ENCODE measurements at places on chromosomes 2 and 18.

GRCh38 chr2:29417630-29418029 lies 302.4 kb downstream of the CLIP4 start:
- DNase-seq: no peak

GRCh38 chr2:66569974-66570373 lies 135.0 kb downstream of the MEIS1 start:
- no peak for DNase-seq

GRCh38 chr2:183919167-183919566 lies 679.2 kb upstream of the ZNF804A start:
- no peak for DNase-seq

DNA sequence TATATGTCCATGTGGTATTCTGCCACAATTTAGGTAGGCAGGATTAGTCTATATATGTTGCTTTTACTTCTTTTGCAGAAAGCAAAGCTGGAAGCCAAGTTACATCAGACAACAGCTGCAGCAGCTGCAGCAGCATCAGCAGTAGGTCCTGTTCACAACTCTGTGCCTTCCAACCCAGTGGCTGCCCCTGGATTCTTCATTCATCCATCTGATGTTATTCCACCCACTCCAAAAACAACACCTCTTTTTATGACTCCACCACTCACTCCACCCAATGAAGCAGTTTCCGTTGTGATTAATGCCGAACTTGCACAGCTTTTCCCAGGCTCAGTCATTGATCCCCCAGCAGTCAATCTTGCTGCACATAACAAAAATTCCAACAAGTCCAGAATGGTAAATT lies 107.6 kb downstream of the BIRC6 start:
- no peak for DNase-seq

GRCh38 chr2:236298924-236299475 lies 34.8 kb upstream of the ASB18 start:
- DNase-seq: no peak

DNA sequence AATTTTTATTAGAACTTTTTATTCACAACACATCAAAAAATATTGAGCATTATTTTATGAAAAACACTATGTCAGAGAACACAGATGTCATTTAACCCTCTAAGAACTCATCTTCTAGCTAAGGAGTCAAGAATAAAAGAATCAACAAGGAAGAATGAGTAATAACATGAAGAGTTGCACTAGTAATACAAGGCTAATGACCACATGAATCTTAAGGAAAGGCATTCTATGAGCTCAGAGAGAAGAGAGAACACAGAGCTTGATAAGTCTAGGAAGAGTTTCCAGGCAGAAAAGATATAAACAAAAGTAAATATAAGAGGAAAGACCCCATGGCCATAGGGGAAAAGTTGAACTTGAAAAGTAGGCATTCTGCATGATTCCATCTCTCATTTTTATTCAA lies 166.5 kb downstream of the MAIP1 start:
- no peak for DNase-seq

DNA sequence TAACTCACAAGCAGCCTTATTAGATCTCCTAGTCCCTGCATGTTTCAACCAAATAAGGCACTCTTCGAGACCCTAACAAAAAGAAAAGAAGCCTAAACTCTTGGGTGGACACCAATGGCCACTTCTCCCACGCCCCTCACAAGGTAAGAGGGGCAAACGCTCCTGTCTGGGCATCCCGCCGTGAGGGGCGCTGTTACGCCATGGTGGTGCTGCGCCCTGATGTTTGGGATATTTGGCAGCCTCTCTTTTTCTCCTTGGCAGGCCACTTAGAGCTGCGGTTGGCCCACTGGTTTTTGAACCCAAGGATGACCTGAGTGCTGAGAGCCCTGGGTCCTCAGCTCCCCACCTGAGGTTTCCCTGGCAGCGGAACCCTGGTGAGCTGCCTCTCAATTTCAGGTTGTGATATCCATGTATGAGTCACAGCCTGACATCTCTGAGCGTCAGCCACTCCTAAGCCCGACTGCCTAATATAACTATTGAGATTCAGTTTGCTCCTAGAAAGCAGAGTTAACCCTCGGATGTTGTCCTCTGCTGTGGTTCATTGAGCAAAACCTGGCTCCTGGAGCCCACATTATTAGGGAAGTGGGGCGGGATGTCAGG lies 103.3 kb downstream of the COL6A3 start:
- no peak for DNase-seq

DNA sequence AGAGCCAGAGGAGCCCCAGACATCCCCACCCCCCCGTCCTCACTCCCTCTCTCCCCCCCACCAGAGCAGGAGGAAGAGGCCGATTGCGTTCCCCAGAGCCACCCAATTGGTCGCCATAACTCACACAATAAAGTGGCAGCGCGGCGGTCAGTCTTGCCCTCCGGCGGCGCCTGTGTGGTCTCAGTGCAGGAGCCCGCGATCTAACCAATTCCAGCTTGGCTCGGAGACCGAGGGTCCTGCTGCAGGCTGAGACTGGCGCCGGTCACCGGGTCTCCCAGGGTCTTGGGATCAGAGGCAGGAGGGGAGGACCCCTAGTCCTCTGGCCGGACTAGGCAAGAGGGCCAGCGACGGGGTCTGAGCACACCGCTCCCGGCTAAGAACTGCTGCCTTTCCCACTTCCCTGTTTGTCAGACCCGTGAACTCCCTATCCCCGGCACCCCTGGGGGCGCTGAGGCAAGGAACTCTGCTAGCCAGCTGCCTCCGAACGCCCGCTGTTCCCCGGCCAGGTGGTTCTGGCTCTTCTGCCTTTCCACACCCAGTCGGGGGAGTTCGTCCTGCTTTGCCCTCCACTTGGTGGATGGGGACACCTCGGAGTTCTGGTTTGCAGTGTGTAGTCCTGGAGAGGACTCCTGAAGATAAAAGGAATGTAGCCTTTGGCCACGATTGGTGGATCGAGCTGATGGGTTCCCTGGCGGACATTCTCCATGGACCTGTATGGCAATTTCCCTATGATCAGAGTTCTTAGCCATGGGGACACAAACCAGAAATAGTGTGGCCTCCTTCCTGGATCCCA lies 1.0 kb upstream of the HOXD12 start:
- DNase-seq: no peak

- DNase-seq: no peak
These were observed 3.7 kb downstream of the STK17B start for GRCh38 chr2:196167666-196168065.

GRCh38 chr2:47076126-47076506 lies 79.0 kb downstream of the STPG4 start:
- DNase-seq: no peak

GRCh38 chr2:150479075-150479915 lies 8.2 kb downstream of the RND3 start:
- no peak for DNase-seq

DNA sequence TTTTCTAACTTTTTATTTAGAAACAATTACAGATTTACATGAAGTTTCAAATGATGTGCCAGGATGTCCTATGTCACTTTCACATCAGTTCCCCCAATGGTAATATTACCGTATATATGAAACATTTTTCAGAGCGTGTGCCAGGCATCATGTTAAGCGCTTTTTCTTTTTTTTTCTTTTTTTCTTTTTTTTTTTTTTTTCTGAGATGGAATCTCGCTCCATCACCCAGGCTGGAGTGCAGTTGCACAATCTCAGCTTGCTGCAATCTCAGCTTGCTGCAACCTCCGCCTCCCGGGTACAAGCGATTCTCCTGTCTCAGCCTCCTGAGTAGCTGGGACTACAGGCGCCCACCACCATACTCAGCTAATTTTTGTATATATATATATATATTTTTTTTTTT lies 5.6 kb upstream of the PPP4R1 start:
- DNase-seq: no peak

DNA sequence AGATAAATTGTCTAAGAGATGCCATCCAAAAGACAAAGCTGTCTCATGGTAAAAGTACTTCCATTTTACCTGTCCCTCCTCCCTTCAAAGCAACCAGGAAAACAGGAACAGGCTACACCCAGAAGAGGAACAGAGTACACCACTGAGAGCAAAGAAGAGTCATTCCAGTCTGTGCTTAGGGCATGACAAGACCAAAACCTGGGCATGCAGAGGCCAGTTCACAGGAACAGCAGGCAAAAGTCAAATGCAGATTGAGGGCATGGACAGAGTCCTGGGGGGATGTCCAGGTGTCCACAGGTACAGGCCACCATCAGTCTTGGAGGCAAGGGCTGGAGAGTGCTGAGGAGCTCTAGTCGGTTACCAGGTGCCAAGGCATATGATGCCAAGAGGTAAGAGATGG lies 23.7 kb downstream of the PLEK start:
- DNase-seq: no peak

DNA sequence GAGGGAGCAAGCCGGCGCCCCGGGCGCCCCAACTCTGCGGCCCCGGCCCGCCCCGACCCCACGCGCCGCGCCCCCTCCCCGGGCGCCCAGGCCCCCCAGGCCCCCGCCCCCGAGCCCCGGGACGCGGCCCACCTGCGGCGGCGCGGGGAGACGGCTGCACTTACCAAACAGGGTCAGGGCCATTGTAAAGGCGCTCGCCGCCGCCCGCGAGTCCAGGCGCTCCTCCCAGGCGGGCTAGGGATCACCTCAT lies 526 bp downstream of the CHN1 start:
- no peak for DNase-seq

DNA sequence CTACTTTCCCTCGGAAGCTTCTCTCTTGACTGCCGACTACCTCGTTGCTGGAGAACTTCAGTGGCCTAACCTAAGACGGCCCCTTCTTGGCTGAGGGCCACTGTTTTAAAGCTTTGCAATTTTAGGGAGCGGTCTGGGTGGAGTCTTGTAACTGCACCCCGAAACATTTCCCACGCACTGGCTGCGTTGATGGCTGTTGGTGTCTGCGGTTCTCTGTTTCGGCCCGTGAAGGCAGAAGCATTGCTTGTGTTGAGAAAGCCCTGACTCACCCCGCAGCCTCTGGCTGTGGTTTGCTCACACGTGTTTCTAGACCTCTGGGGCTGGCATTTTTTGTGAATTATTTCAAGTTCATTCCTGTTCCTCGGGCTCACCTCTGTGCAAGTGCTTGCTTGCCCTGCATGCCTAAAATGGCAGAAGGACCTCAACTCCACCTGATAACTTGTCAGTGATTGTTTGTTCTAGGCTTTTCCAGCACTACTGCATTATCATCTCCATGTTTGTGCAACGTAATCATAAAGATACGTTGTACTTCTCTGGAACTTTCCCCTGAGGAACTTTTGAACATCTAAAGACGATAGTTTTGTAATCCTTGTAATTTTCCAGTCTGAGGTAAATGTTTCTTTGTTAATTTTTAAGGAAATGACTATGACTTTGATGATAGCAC lies 94.2 kb upstream of the DLX2 start:
- DNase-seq: no peak

DNA sequence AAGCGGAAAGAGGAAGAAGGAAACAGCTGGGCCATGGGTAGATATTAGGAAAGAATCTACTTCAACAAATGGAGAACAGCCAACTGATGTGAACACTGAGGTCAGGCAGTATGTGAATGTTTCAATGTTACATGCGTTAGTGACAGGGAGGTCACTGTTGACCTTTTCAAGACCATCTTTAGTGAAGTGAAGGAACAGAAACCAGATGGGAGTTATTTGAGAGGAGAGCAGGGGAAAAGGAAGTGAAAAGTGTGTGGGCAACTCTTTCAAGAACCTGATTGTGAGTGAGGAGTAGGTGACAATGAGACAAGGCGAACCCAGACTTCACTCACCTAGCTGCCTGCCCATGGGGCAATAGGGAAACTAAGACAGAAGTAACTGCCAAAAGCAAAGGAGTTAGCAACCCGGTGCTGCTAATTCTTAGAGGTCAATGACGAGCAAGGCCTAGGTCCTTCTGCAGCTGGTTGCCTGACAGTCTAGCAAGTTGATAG lies 67.0 kb downstream of the SP3 start:
- no peak for DNase-seq

- no peak for DNase-seq
These were observed 186.2 kb downstream of the CMPK2 start for GRCh38 chr2:6679471-6679870.

- no peak for DNase-seq
These were observed 7.0 kb upstream of the HS6ST1 start for GRCh38 chr2:128325611-128326181.

DNA sequence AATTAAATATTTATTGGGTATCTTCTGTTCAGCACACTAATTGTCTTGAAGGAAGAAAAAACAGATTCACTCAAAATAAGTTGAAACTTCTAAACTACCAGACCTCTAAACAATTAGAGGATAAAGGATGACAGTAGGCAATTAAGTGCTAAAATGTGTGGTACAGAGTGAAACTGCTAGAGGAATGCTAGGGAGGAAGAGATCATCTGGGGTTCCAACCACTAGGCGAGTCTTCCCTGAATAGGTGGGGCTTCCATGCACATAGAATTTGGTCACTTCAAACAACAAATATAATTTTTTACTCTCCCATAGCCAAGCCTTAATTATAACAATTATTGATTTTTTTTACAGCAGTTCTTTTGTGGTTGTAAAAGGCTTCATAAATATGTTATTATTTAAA lies 559.0 kb upstream of the ZEB2 start:
- DNase-seq: no peak

DNA sequence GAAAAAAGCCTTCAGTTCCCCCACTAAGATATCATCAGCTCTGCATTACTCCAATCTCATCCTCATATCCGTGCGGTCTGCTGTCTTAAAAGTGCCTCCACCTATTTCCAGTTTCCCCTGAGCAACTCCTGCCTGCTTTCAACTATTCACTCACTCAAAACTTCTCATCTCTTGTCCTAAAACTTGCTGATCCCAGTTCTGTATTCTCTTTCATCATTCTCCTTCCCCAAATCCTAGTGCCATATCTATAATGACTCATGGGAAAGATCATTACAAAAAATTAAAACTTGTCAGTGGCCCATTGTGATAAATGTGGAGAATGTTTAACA lies 20.0 kb downstream of the ACVR1 start:
- no peak for DNase-seq

DNA sequence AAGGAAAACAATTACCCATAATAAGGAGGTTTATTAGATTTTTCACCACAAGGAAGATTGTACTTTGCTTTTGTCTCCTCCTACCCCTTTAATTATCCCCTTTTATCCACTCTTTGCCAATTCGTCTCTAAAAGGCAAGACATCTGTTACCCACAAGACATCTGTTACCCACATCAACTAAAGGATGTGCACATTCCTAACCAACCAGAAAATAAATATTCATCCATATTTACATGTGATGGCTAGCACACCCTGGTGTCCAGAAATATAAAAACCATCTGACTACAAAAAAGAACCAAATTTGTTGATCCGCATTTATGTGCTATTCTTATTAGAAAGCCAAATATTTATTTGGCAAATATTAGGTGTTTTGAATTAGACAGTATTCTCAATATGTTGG lies 35.7 kb downstream of the ACVR1C start:
- DNase-seq: no peak

DNA sequence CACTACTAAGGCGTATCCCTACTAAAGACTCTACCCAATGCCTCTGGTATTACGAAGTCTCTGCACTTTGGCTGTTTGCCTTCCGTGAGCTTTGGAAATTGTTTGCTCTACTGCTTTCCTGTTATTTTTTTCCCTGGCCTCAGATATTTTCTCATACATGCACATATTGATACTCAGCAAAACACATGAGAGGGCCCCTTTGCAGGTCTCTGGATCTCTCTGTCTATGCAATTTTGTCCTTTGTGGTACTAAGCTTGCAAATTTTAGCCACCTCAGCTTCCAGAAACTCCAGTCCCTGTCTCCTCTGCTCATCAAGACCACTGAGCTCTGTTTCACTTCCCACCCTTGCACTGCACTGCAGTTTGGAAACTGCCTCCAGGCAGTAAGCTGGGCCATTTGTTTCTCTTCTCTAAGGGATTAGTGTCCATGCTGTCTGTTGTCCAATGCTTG lies 46.6 kb downstream of the TAF1B start:
- no peak for DNase-seq
